Muscle of arm (tissue), 14 donors: ENCODE measurements at places on chromosomes 2 and 18. TPM values are rescaled to one million over a fixed set of nuclear protein-coding genes. Genes with fewer than 3 reads are reported as not detected.

GTF3C2 gene
- not detected for polyA plus RNA-seq

TTN gene
- 227 TPM for polyA plus RNA-seq

LOXL3 gene
- polyA plus RNA-seq = 8.5 TPM

GLI2 gene
- polyA plus RNA-seq = not detected

GRB14 gene
- polyA plus RNA-seq = 2.4 TPM

TRIB2 gene
- polyA plus RNA-seq = 64.6 TPM

REG3G gene
- polyA plus RNA-seq = not detected

MARCHF4 gene
- 0.05 TPM for polyA plus RNA-seq

GRCh38 chr2:97354576-97354975, 235.1 kb downstream of the ANKRD36B start:
- DNase-seq = no peak

DNA sequence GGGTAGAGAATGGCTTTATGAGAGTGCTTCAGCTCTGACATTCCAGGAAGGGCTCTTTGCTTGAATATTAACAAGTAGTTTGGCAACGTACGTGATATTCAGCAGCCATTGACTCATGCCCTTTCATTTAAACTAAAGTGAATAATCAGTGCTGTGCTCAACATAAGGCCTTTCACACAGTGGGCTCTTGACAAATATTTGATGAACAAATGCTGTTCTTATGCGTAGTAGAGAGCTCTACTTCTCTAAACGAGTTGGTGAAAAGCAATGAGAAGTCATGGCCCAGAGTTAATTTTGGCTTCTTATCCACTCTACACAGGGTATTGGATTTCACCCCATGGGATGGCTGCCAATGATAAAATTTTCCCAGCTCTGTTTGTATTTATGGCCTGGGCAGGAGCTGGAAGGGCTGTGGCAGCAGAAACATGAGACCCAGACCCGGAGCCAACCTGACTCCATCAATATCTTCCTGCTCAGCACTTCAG, 338.9 kb downstream of the CCDC85A start:
- no peak for DNase-seq

GRCh38 chr2:127743477-127744026, 42.3 kb downstream of the SFT2D3 start:
- no peak for DNase-seq

- no peak for DNase-seq
Measured at GRCh38 chr2:2960441-2961133, 417.0 kb downstream of the EIPR1 start.

DNA sequence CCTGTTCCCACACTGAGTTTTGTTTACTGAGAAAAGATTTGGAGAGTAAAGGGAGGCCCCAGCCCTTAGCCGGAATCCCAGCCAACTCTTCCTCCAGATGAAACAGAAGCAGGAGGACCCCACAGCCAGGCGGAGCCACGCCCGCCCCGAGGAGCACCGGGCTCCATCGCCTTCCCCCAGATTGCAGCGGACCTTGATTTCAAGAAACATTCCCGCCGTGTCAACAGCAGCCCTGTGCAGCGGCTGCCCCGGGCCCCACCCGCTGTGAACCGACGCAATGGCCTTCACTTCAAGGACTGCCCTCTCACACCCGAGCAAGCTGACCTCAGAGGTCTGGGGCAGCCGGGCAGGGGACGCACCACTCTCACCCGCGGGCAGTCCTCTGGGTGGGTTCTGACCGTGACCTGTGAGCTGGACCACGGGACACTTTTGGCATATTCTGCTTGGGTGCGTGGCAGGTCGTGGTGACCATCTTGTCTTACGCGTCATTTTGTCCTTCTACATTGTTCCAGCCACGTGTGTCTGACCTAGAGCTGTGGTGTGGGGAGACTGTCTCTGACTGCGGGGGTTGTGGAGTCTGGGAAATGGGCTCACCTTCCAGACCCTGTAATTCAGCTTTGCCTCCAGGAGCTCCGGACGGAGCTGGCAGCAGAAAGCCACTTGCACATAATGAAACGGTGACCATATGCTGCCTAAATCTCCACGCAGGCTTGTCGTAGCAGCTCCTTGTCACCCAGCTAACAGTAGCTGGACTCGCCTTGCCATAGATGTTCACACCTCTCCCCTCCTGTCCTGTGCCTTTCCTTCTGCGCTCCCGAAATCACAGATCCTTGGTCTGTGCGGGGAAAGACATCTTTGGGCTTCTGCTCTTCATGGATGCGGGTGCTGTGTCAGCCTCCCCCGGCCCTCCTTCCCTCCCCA, 32.0 kb upstream of the INHBB start:
- no peak for DNase-seq

- no peak for DNase-seq
Measured at GRCh38 chr2:227404585-227405271, 17.0 kb upstream of the SCYGR1 start.

DNA sequence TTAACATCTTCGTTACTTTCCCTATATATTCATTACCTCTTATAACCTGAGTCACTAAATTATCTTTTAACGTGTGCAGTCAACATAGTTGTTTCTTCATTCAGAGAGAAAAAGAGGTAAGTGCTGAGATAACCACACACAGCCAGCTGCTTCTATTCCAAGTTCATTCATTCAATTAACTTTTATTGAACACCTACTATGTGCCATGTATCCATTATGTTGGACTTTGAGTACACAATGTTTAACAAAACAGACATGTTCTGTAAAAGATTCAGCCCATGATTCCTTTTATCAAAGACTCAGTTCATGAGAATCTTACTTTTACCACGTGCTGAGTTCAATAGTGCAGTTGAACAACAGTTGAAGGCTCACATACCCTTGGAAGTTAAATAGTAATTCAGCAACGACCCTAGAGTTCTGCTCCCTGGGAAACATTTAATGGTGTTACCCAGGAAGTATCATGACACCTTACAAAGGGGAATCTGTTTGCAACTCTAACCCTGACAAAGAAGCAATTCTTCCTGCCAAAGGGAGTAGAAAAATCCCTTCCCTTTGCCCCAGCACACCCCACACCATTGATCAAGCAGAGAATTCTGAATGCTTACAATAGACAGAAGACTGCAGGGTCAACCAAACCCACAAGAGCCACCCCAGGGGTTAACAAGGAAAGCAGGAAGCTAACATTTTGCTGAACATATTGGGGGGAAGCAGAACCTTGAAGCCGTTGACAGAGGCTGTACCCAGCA, 595.8 kb downstream of the STK39 start:
- no peak for DNase-seq

DNA sequence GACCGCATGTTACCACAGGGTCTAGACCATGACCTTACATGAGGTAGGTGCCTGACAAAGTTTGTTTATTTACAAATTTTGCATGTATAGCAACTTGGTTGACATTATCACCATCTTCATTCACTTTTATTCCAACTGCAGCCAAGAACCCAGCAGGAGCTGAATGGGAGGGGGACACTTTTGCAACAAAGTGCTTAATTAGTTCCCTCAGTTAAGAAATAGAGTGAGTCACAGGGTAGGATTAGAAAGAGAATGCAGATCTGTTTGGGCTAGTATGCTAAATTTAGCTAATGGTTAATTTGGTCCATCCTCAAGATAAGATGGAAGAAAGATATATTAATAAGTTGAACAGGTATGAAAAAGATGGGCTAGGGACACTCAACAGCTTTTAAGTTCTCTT, 678.9 kb downstream of the ARHGAP15 start:
- DNase-seq = no peak

DNA sequence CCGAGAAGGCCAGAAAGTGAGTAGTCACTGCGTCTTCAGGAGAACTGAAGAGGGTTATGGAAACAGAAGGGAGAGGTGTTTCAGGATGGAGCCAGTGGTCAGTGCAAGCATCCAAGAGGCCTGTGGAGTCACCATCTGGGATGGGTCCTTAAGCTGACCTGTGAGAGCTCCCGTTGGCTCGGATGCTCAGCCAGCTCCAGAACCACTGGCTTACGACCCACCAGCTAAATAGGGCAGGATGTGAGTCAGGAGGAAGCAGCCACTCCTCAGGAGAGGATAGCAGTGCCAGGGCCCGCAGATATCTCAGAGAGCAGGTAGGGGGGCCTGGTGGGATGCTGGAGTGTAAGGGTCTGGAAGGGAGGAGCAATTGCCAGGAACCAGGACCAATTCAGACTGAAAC, 63.1 kb upstream of the B3GNT7 start:
- no peak for DNase-seq

GRCh38 chr2:45412754-45413379, 198.2 kb downstream of the SRBD1 start:
- DNase-seq = peak; percentile 74

GRCh38 chr2:113795405-113795920, 39.0 kb upstream of the SLC35F5 start:
- DNase-seq = no peak

DNA sequence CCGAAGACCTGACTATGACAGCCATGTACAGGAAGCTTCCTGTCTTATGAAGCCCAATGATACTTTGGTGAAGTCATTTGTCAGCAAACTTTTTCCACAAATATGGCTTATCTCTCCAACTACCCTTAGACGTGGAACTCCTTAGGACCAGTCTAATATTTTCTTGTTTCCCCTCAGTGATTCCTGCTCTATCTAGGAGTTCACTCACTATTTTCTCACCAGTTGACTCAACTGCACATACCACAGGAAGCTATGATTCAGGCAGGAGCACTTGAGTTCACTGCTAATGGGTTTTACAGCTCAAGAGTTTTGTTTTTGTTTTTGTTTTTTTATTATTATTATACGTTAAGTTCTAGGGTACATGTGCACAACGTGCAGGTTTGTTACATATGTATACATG, 109.3 kb downstream of the ANTXR1 start:
- DNase-seq = no peak

GRCh38 chr2:143759455-143759854, 630.2 kb downstream of the ARHGAP15 start:
- no peak for DNase-seq

DNA sequence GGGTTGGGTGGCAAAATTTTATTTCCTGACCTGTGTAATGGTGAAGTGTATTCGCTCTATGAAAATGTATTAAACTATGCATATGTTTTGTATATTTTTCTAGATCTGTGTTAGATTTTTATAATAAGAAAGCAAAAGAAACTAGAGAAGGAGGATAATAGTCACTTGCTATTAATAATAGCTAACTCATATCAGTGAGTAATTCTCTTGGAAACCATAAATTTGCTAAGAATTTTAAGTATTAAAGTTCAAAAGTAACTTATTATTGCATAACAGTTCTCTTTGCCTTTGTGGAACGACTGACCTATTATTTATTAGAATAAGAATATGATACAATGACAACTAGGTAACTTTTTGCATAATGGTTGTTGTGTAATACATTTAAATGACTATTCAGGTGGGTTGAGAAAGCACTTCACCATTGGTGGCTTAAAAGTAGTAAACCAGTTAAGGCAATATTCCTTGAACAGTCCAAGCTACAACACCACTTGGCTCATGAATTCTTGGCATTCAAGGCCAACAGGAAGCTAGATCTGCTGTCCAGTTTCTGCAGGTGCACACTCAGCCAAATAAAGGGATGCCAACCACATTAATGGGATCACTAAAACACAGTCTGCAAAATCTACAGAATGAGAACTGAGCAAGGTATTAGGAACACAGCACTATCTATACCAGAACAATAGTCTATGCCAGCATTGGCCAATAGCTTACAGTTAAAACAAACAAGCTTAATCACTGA, 921.3 kb downstream of the CPS1 start:
- DNase-seq = no peak

DNA sequence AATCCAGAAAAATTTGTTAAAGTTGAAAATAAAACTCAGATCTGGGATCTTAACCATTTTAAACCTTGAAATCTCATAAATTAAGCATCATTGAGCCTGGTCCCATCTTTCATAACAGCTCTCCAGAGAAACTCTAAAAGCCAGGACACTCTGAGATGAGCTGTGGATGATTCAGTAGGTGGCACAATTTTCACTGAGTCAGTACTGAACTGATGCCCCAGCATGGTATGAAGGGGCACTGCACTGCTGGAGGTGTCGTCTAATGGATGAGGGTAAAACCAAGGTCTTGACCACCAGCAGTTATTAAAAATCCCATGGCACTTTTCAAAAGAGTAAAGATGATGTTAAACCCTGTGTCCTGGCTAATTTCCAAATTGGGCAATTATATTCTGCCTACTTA, 170.6 kb downstream of the FIGN start:
- no peak for DNase-seq

- no peak for DNase-seq
Measured at GRCh38 chr18:50240080-50240563, 26.2 kb downstream of the CFAP53 start.

- DNase-seq = no peak
Measured at GRCh38 chr2:423479-423878, 135.6 kb upstream of the ALKAL2 start.

GRCh38 chr2:222440673-222441422, 16.5 kb downstream of the SGPP2 start:
- DNase-seq = no peak

DNA sequence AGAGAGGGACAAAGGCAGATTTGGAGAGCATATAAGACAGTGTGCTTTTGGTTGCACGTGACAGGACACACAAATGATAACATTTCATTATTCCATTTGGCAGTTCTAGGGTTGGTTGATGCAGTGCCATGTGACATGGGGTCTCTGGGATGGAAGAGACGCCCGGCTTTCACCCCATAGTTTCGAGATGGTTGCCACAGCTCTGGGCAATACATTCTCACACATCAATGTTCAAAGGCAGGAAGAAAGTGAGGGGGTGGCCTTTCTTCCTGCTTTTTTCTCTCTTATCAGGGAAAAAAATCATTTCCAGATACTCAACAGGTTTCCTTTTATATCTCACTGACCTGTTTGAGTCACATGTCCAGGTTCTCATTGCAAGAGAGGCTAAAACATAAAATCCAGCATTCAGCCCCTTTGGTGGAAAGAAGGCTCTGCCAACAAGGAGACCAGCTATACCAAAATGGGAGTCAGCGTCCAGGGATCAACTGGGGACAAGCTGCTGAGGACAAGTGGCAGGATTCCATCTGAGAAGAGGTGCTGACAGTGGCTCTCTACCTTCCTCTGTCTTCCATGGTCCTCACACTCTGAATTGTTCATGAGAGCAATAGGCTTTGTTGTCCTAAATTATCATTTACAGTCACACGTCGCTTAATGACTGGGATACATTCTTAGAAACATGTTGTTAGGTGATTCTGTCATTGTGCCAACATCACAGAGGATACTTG, 29.1 kb upstream of the ANKRD44 start:
- no peak for DNase-seq

DNA sequence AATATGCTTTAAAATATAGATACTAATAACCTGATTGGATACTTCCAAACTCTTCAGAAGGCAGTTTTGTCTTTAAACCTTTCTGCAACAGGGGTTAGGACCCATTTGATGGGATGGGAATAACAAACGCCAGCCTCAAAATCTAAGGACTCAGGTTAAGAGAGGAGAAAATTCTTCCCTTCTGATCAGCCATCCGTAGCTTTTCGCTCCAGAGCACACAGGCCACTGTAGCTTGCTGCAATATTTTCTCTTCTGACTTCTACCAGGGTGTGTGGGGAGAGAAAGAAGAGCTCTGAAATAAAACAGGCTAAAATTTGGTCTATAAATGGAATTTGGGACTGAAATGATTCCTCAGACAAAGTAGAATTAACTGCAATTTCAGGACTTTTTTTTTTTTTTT, 95.1 kb downstream of the ALPK2 start:
- no peak for DNase-seq
